Stimulated activated CD4-positive, alpha-beta T cell treated with anti-CD3 and anti-CD28 coated beads, Interleukin-15, amount 100 ng/mL, for 1 hour (primary cell): ENCODE measurements at places on chromosomes 1 and 21.

DNA sequence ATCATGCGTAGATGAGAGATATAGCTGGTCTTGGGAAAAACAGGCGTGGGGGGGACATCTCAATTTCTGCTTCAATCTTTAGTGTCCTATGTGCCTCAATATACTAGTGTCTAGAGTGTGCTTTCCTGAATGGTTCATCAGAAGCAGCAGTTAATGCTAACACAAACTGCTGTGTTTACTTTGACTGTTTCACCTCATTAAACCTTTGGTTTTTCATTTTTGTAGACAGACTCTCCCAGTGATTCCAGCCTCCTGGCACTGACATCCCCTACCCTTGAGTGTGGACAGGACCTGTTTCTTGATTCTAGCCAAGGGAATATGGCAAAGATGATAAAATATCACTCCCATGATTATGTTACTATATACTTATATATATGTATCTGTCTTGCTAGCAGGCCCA lies 37.6 kb downstream of the ZYG11A start:
- DNase-seq: no peak

DNA sequence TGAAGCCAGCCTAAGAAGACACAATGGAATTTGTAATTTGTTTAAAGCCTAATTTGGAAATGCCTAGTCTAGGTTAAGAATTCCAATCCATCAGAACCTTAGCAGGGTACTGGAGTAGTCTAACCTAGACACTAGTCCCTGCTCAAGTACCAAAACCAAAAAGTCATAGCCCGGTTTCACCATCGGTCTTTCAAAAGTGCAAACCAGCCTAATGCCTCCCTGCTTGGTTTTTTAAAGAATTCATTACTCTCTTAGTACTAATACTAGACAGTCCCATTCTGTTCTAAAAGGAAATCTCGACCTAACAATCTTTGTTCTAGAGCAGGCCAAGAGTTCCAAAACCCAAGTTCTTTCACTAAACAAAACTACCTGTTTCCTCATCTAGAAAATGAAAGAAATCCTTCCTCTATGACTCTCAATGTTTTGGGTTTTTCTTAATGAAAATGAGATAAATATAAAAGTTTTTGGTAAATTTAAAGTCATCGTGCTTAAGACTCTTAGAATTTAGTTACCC lies 2.6 kb downstream of the PUM1 start:
- DNase-seq: no peak

DNA sequence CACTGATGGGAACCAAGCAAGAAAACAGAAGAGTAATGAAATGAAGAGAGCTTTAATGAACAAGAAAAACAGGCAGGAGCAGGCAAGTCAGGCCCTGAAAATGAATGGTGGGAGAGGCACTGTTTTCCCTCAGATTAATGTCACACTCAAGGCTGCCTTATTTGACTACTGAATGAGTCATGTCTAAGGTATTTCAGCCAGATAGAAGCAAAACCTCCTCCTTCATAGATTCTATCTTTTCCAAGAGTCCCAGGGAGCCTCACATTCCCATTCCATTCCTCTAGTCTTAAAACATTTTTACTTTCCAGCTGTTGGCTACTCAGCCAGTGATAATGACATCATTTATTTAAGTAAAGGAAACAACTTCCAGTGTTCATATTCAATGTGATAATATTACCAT lies 228.4 kb upstream of the NRIP1 start:
- no peak for DNase-seq

- no peak for DNase-seq
These were observed 86.9 kb upstream of the SPAG17 start for GRCh38 chr1:118271883-118272282.

DNA sequence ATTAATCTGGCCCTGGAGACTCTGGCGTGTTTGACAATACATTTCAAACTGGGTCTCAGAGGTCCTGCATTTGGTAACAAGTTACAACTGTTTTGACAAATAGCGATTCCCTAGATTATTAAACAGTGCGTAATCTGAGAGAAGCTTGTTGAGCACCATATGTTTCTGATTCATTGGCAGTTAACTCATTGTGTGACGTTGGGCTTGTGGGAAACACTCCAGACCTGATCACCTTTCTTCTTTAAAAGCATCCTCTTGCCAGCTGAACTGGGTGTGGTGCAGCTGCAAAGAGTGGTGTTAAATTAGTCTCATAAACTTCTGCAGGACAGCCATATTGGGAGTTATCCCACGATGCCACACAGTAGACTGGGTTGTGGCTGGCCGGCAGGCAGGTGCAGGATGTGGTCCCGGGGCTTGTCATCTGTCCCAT lies 82.7 kb downstream of the CDC7 start:
- DNase-seq: no peak

DNA sequence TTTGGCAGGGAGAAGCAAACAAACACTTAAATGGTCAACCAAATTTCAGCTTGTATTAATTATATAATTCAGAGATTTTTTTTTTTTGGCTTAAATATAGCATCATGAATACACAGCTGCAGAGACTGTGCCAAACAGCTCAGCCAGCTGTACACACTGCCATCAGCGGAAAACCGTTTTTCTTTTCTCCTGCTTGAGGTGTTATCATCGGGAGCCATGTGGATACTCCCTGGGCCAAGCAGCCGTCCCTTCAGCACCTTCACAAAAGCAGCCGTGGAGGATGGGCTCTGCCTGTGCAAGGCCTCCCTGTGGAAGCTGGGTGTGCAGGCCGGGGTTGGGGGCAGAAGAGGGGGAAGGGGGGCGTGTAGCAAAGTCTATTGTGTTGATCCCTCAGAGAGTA lies 85.0 kb downstream of the NUF2 start:
- DNase-seq: no peak

- DNase-seq: no peak
These were observed 31.9 kb downstream of the CAPN9 start for GRCh38 chr1:230778916-230779590.

DNA sequence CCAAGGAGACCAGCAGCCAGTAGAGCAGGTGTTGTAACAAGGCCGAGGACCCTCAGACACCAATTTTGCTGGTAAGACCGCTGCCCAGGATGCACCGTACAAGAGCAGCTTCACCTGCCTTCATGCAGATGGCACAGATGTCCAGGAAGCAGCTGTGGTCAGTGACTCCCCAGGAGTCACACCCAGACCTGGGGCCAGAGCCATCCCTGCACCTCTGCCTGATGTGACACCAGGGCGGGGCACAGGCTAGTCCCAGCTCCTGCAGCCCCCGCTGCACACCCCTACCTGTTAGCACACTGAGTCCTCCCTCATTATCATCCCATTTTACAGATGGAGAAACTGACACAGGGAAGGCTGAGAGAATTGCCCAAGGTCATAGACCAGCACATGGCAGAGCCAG lies 16.3 kb upstream of the KCNAB2 start:
- no peak for DNase-seq

DNA sequence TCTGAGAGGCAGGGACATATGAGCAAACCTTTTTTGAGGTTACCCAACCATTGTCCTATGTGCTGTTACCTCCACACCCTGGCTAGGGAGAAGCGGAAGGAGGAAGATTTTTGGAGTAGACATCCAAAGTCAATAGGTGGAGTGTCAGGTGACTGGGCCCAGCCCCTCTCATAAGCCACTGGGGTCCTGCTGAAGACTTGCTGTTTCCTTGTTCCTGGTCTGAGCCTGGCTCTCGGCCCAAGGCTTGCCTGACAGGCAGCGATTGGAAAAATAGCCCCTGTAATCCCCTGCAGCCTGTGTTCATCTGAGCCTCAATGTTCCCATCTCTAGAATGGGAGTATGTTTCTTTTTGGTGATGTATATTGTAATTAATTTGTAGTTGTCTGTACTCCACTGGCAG lies 6.9 kb upstream of the PIGR start:
- no peak for DNase-seq

DNA sequence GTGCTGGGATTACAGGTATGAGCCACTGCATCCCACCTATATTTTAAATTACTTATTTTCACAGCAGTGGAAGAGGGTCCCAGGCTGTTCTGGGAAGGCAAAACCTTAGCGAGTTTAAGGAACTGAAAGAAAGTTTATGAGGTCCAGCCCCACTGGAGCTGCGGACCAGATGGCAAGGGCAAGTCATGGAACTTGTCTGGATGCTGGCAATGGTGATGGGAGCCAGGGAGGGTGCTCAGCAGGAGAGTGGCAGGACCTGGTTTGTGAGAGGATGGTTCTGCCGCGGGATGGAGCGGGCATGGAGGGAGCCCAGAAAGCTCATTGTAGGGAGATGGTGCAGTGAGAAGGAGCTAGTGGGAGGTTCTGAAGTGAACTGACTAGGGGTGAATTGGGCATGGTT lies 50.6 kb upstream of the SLC45A1 start:
- no peak for DNase-seq

DNA sequence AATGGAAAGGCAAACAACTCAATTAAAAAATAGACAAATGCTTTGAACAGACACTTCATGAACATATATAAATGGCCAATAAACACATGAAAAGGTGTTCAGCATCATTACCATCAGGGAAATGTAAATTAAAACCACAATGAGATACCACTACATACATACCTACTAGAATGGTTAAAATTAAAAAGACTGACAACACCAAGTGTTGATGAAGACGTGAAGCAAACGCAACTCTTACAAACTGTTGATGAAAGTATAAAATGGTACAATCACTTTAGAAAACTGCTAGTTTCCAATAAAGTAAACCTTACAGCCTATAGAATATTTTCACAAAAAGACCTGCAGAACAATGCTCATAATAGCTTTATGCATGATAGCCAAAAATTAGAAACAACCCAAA lies 10.1 kb downstream of the EIF2B3 start:
- DNase-seq: no peak

DNA sequence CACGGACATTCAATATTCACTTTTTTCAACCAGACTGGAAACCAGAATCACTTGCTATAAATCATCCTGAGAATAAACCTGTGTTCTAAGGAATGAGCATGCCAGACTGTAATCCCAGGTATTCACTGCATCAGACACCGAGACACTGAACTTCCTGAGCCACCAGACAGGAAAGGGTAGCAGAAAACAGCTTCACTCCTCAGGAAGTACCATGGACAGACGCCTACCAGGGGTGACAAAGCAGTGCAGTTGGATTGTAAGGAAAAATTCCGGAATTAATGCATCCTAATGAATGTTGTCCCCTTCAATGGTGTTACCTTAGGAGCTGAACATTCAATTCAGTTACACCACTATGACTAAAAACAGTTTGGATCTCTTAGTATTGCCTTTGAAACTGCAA lies 156.1 kb downstream of the PIGK start:
- no peak for DNase-seq

GRCh38 chr1:93668951-93669350 lies 12.7 kb downstream of the BCAR3 start:
- DNase-seq: no peak

DNA sequence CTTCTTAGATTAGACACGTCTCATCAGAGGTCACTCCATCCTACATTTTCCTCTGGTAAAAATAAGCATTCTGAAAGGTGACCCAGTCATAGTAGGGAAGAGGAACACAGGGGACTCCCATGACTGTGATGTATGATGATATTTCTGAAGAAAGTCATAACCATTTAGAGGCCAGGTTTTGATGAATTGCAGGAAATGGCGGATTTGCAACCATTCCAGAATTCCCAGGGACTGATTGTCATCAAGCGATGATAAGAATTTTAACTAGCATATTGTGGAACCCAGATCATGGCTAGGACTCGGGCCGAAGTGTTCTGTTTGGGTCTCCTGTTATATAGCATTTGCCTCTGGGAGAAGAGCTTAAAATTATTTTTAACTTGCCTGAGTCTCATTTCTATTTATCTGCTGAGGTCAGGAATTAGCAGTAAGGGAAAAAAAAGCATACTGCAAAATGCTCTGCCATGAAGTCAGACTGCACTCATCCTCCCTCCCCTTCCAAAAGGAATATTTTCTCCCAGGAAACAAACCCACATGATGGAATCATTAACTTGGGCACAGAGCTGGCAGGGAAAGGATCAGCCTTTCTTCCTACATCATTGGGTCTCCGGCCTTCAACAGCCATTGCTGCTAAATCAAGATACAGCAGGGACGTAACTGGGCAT lies 286.7 kb downstream of the HLX start:
- no peak for DNase-seq

- no peak for DNase-seq
These were observed 3.0 kb downstream of the WDR3 start for GRCh38 chr1:117932576-117932975.

DNA sequence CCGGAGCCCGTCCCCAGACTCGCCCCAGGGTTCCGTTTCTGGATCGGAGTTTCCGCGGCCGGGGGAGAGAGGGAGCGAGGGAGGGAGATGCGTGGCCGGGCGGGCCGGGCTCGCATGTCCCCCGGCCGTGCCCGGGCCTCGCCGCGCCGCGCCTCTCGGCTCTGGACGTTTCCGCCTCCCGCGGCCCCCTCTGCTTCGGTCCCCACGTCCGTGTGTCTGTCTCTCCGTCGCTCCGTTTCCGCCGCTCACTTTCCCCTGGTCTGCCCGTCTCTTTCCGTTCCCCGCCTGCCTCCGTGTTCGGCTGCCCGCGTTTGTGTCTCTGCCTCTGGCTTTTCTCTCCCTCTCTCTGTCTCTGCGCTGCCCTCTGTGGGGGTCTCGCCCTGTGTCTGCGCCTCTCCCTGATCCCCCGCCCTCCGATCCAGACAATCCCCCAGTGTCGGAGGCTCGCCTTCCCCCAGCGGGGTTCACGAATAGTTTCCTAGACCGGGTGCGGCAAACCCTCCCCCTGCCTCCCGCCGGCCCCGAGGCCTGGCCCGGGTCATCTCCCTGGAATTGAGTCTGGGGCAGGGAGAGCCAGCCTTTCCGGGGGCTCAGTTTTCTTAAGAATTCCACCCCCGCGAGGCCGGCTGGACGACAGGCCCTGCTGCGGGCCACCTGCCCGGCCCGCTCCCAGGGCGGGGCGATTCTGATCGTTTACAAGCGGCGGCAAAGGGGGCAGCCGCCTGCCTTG lies 735 bp downstream of the NBL1 start:
- peak; percentile 26 for DNase-seq

DNA sequence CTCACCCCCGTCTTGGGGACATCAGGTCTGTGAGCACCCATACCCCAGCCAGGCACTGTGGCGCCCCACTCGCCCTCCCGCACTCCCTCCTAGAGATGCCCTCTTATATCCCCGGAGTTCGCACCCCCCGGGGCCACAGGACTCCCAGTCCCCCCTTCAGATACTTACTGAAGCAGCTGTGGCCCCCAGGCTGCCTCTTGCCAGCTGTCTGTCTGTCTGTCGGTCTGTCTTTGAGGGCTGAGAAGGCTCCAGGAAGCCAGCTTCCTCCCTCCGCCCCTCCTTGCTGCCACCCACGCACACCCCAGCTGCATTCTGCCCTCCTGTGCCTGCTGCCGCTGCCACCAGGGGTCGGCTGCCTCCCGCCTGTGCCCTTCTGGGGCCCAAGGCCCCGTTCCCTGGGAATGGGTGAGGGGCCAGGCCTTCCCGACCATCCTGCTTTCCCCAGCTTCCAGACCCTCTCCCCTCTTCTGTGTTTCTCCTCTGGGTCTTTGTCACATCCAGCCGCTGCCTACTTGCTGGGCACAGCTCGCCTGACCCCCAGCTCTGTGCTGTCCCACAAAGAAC lies at the start of gene PTPN7:
TSS of gene PTPN7 (minus strand) at position 226 of the 564 bp plus-strand sequence. CDS start 1,200 bp downstream, outside the sequence.
- peak; percentile 81 for DNase-seq

DNA sequence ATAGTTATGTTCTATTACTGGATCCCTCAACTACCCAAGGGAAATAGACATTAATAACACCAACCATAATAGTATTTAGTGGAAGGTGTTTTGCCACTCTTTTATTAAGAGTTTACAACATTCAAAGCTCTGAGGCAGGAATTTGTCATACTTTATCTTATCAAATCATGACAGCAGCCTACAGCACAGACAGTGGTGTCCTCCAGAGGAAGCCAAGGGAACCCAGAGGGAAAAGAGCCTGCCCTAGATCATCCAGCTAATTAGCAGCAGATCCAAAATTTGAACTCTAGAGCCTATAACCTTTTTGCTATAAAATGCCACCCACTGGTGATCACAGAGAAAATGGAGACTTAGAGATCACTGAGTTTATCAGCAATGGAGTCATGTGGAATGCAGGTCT lies 18.2 kb downstream of the VAV3 start:
- no peak for DNase-seq

GRCh38 chr1:25617625-25618432 lies 1.2 kb downstream of the MAN1C1 start:
- no peak for DNase-seq
